Spleen (tissue), 13 donors: ENCODE measurements at places on chromosomes 3 and 15.

DNA sequence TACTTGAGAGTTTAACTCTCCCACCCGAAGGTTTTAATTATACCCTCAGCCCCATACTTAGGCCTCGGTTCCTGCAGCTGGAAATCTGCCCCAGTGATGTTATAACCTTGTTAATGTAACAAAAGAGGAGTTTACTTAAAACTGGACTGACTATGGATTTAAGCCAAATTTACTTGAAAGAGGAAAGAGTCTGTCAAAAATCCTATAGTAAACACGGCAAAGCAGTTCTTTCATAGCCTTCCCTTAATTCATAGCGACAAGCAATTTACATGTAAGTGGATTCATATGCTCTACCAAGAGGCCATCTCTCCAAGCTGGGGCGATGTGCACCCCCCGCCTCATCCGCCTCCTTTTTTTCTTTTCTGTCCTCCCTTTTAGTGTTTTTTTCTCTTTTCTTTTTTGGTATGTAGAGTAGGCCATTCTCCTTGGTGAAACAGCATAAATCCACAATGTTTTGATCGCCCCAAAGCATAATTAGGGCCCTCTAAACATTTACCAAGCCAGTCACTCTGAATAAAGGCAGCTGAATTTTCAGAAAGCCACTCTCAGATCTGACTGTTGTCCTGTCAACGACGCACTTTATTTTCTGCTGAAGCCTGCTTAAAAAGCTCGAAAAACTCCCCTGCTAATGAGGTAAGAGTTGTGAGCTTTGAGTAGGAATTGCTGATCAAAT lies 373.1 kb upstream of the WNT5A start:
- DNase-seq, result no peak

- no peak for DNase-seq
Observed at GRCh38 chr3:127908202-127908601, 6.8 kb upstream of the KBTBD12 start.

DNA sequence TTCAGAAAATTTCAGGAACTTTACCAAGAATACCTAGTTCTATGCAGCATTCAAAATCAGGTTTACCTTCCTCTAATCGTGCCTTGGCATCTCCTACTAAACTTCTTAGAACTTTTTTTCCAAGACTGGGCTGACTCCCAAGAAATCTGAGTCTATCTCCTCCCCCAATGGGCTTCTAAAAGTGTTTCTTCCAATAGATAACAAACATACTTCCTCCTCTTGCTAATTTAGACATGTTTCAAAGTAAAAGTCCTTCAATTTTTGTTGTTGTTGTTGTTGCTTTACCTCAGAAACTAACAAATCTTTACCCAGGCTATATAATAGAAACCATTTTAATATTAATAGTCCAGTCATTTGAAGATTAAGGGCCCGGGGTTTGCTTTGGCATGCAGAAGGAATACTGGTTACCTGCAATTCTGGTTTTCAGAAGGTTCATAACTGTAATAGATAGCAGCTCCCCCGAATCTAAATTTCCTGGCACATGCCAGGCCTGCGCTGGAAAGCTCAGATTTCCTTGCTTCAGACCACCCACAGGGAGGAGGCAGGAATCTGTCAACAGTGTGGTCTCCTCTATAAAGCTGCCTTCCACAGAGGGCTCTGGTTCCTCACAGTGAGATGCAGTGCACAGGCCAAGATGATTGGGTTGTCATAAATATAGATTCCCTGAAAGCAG lies 188.7 kb downstream of the THRB start:
- DNase-seq, result no peak

DNA sequence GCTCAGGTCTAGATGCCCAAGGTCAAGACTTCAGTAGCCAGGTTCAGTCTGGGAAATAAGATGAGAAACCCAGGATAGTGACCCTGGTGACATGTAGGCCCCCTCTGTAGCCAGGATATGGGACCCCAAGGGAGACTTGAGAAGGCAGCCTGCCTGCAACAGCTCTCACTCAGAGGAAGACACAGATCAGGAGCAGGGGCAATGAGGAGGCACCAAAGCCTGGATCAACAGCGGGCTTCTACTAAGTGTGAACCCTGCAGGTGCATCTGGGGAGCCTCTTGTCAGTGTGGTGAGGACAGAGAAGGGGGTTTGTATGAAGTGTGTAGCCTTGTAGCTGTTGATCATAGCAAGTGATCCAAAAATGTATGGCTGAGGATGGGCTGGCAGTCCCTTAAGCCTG lies 25.4 kb downstream of the PLA2G4F start:
- DNase-seq, result no peak

GRCh38 chr3:66253790-66254620 lies 33.2 kb downstream of the SLC25A26 start:
- DNase-seq, result no peak

- peak; percentile 89 for DNase-seq
Observed at GRCh38 chr3:45226206-45226915, at the start of gene TMEM158. TMEM158 (minus strand) TSS chr3:45226287; CDS start chr3:45226027, 260 bp downstream.

DNA sequence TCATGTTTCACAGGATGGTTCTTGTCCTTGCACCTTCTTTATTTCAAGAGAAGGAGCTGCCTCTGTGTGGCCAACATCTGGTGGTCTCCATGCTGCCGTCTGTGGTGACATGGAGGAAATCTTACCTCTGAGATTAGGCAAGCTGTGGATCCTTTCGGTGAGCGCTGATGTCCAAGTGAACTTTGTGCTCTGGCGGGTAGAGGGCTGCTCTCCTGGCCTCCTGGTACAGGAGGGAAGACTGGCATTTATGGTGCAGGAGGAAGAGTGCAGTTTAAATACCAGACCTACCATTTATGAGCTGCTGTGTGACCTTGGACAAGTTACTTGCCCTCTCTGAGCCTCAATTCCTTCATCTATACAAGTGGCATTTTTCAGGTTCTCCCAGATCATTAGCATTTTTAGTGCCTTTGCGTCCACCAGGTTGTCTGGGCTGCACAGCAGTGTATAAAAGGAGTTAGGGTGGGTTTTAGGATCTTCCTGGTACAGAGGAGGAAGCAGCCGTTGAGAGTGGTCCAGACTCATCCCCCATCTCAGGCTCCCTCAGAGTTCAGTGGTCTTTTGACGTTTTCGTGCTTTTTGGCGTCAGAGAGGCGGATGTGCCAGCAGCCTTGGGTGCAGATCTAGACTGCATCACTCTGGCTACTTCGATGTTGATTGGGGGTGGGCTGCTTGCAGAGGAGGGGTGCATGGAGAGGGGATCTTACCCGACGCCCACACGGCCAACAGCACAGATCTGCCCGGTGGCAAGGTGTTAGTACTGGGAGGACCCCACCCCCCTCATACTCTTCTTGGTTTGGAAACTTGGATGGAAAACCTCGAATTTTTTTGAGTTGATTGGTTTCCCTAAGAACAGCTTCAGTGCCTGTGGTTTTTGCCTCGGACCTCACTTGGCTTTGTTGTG lies 162.2 kb downstream of the ITPR1 start:
- DNase-seq, result no peak

GRCh38 chr15:37872661-37873060 lies 61.8 kb upstream of the TMCO5A start:
- DNase-seq, result no peak
